ENCODE measurements at places on chromosomes 12 and 14.

GRCh38 chr14:99037777-99038430 lies 234.1 kb downstream of the BCL11B start:
- DNase-seq: no peak

DNA sequence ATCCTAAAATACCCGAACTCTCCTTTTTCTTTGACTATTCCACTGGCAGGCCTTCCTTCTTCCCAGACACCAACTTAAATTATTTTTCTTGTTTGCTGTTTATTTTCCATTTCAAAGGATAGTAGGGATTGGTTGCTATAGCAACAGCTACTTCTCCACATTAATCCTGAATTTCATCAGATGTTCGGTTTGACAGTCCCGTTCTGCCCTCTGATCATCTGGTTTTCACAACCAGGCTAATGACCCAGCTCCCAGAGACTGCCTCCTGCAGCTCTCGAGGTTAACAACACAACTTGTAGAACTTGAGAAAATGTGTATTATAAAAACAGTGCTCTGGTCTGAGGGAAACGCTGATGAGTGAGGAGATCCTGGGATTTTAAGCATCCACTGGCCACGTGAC lies 45.5 kb downstream of the NUAK1 start:
- DNase-seq: no peak

DNA sequence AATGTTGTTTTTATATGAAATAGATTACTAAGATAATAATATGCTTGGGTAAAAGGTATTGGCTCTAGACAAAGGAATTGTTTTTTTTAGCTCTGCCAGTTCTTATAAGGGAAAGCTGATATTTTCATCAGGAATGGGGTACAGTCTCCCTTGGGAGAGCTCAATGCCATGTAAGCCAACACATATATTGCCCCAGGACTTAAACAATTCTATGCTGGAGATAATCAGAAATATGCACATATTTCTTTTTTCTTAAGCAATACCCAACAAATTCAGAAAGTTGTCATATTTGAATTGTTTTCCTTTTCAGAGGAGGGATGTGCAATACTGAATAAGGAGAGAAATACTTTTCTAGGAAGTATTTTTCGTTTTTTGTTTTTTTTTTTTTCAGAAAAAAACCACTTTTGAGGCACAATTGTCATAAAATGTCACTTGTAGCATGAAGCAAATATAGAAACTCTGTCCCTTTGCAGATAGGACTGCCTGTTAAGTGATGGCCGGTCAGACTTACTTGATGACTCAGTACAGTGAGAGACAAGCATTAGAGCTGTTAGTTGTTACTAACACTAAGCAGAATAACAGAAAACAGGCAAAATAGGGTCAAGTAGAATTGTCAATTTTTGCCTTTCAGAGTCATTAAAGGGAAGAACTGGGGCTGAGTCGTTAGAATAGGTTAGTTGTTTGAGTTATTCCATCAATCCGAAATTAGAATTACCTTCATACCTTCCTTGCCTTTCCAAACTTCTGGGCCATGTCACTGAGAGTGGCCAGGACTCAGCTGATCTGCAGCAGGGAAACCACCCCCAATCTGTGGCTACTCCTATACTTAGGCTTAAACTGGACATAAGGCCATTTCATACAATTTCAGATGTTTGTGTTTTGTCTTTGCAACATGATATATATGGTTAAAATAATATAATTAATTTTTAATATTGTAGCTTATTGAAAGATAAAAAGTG lies 168.1 kb downstream of the SLC38A4 start:
- no peak for DNase-seq

- no peak for DNase-seq
Observed at GRCh38 chr12:88237954-88238353, 95.8 kb downstream of the TMTC3 start.

GRCh38 chr12:56385873-56386272 lies 23.2 kb upstream of the APOF start:
- no peak for DNase-seq

GRCh38 chr14:61034416-61035120 lies 53.5 kb downstream of the SLC38A6 start:
- DNase-seq: no peak

- DNase-seq: no peak
Observed at GRCh38 chr12:70165450-70165849, 77.8 kb upstream of the CNOT2 start.

DNA sequence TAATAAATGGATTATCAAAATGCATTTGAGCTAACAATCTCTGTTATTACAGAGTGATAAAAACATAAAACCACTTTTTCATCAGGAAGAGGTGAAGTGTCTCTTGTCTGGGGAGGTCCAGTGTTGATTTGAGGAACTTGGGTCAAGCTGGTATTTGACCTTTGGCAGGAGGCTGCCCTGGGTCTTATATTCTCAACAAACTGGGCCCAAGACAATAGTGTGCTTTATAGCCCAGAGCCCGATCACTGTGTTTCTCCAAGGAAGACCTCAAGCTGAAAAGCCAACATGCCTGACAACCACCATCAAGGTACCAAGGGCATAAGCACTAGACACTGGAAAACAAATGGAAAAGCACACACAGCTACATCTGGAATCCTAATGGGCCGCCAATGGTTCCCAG lies 137.0 kb downstream of the SLC25A21 start:
- no peak for DNase-seq

DNA sequence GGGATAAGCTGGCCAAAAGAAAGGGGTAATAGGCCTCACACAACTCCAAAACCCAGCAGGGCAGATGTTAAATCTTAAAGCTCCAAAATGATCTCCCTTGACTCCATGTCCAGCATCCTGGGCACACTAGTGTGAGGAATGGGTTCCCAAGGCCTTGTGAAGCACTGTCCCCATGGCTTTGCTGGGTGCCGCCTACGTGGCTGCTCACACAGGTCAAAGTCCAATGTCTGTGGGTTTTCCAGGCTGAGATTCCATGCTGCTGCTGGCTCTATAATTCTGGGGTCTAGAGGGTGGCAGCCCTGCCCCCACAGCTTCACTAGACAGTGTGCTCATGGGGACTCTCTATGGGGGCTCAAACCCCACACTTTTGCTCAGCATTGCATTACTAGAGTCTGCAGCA lies 145.3 kb upstream of the GRIN2B start:
- DNase-seq: no peak

GRCh38 chr12:70774055-70774454 lies 136.8 kb upstream of the PTPRB start:
- no peak for DNase-seq

GRCh38 chr12:105622846-105623736 lies 292.6 kb downstream of the C12orf75 start:
- no peak for DNase-seq

- no peak for DNase-seq
Observed at GRCh38 chr12:17609153-17609552, 480.8 kb downstream of the RERGL start.

- no peak for DNase-seq
Observed at GRCh38 chr12:116106870-116107269, 170.6 kb downstream of the MED13L start.

- no peak for DNase-seq
Observed at GRCh38 chr12:16324772-16325171, 22.7 kb upstream of the MGST1 start.

DNA sequence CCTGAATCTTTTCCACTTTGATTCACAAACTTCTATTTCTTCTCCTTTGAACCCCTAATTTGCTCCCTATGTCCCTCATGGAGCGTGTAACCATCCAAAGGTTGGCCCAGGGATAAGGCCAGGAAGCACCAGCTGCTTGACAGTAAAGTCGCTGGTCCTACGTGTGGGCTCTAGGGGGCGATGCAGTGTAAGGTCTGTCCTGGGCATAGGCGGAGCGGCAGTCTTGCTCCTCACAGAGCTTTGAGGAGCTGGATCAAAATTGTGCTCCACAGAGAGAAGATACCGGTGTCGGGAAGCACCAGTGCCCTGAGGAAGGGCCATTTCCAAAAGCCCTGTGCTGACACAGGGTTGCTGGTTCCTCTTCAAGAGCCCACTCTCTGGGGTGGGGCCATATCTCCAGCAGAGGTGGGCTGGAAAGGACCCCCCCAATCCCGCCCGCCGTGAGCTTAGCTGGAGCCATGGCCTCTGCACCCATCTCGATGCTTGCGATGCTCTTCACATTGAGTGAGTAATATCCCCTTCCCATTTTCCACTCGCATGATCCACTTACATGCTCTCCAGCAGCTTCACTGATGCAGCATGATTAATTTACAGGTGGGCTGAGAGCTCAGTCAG lies 49.9 kb upstream of the OR4E1 start:
- DNase-seq: no peak

DNA sequence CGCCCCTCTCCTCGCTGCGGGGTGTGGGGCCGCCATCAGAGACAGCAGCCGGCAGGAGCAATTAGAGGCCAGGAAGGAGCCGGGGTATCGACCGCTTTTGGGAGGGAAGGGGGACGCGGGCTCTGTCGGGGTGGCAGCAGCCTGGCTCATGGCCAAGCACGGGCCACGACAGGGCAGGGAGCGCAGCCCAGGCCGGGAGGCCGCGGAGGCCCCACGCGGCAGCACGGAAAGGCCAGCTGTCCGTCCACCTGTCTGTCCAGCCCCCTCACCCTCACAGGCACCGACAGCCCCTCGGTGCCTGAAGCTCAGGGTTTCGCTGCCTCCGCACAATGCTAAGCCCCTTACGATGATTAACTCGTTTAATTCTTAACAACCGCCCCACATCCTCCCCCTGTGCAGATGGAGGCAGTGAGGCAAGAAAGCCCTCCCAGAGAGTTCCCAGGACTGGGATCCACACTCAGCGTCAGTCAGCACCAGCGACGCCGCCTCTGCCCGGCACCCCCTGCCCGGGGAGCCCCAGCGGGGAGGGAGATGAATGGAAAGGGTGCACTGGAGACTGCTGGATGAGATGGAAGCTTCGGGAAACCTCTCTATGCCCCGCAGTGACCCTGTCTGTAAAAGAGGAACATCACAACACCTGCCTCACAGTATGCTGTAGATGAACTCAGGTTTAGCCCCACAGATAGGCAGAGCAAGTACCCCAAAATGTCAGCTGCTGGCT lies 23.7 kb downstream of the NCOR2 start:
- no peak for DNase-seq

DNA sequence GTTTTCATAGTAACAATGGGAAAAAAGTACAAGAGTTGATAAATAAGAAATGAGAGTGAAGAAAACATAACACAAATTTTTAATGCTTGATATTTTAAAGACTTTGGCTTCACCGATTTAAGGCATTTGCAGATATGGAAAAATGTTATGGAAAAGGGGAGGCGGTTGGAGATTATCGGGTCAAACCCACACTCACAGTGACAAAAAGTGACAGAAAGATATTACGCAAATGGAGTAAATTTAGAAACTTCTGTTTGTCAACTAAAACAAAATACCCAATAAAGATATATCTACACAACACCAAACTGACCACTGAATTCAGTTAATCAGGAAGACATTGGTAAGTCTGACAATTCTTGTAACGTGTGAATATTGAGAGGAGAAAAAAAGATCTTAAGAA lies 2.5 kb downstream of the PPP1R12A start:
- DNase-seq: no peak

DNA sequence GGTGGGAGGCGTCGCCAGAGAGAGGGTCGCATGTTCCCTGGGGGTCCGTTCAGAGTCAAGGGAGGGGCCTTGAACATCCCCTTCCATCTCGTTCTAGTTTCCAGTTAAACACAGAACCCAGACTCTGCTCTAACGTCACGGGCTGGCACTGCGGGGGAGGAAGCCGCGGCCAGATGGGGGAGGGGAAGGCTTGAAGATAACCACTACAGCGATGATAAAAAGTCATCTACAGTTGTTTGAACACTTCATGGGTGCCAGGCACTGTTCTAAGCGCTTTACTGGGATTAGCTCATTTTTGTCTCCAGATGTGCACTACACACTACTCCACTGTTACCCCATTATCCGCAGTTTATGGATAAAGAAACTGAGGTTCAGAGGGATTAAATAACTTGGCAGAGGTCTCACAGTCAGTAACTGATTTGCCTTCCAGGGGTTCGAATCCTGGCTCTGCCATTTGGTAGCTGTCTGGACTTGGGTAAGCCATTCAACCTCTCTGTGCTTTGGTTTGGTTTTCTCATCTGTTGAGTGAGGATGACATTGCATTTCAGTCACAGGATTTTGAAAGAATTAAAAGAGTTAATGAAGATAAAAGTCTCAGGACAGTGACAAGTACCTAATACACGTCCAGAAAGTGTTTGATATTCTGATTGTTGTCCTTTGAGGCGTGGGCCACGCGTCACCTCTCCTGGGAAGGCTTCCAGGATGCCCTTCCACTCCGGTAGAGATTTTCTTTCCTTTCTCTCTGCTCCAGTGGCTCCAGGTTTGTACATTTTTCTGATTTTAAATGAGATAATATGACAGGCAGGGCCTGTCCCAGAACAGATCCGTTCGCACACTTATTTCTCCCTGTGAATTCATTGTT lies 798 bp upstream of the RASAL1 start:
- DNase-seq: peak; percentile 87

- no peak for DNase-seq
Observed at GRCh38 chr12:88300931-88301330, 158.8 kb downstream of the TMTC3 start.

DNA sequence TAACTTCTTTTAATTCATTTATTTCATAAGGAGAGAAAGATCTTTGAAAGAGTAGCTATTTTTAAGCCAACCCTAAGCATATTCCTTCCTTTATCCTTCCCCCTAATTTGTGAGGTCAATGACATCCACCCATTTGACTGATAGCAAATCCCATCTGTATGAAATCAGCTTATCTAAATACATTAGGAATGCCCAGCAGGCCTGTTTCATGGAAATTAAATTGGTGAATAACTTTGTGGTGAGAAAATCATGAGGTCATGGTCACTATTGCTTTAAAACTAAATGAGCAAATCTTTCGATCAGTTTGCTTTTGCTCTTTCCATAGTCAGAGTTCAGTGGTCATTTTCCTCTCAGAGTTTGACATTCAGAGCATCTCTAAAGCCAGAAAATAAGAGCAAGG lies 256.6 kb downstream of the CPNE8 start:
- DNase-seq: no peak

DNA sequence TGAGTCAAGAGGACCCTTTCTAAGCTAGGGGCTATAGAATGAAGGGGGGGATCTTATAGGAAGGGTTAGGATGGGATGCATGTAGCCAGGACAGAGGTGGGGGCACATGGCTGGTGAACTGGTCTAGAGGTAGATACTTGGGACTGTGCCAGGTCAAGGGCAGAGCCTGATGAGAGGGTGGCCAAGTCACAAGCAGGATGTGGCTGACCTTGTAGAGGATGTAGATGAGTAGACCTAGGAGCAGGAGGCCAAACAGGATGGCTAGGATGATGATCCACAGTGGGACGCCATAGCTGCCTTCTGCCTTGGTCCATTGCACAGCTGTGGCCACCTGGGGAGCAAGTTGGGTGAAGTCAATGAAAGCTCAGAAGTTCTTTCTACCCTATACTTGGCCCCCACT lies 12.6 kb upstream of the ZNF385A start:
- no peak for DNase-seq

DNA sequence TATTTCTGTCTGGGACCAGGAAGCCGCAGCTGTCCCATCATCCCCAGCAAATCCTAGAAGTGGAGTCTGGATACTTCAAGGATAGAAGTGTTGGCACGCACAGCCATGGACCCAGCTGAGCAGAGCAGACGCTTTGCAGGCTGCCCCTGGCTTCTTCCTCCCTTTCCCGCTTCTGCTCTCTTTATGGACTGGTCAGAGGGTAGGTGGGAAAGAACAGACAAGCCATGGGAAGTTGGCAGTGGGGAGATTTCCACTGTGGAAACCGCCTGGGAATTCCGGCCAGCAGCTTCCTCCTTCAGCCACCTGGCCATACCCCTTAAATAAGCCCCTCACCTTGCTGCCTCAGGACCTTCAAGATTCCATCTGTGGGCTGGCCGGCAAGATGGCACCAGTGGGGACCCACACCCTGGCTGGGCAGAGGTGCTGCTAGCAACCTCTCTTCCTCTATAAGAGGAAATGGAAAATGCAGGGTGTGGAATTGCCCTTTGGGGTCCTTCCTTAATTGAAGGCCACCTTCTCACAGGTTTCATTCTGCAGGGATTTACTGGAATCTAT lies 20.6 kb downstream of the OTUB2 start:
- DNase-seq: no peak

Measured in putamen (tissue), 1 donor.